ENCODE measurements at places on chromosomes 12 and 14.

DNA sequence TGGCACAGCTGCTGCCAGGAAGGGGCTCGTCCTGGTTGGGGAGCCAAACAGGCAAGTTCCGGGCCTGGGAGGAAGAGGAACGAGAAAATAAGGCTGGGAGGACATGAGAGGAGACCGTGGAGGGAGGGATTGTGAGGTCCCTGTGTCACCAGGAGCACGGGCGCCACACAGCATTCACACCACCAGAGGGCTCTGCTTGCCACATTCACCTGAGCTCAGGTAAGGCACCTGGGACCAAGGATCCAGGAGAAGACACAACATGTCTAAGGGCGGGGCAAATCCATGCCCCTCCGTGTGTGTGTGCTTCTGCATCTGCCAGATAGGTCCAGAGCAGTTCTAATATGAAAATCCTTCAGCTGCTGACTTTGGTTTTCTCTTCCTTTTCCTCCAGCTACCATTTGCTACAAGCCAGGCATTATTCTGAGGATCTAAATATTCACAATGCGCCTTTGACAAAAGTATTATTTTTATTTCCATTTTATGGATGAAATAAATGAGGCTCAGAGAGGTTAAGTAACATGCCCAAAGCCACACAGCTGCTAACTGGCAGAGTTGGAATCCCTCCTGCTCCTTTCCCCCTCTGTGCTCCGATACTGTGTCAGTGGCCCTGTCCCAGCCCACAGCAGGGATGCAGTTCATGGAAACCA, 14.6 kb downstream of the RAPGEF3 start:
- DNase-seq = peak; percentile 78

GRCh38 chr12:119672194-119672593, 4.3 kb downstream of the PRKAB1 start:
- DNase-seq = no peak

GRCh38 chr12:131713349-131713748, 2.5 kb downstream of the SFSWAP start:
- no peak for DNase-seq

DNA sequence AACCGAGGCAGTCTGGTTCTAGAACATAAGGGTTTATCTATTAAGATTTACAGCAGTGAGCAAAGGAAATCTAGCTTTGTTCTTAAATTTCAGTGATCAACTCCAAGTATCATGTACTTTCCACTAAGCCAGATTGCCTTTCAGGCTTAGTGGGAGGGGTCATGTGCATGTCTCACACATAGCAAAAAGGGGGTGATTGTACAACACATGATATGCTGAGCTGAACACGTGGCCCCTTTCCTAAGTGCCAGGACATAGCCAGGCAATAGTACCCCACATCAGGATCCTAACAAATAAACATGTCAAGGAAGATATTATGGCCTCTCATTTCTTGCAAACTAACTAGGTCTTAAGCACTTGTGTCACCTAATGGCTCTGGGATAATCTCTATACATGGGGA, 347.2 kb downstream of the C12orf75 start:
- no peak for DNase-seq

- no peak for DNase-seq
Measured at GRCh38 chr12:106033161-106033675, 105.5 kb downstream of the NUAK1 start.

DNA sequence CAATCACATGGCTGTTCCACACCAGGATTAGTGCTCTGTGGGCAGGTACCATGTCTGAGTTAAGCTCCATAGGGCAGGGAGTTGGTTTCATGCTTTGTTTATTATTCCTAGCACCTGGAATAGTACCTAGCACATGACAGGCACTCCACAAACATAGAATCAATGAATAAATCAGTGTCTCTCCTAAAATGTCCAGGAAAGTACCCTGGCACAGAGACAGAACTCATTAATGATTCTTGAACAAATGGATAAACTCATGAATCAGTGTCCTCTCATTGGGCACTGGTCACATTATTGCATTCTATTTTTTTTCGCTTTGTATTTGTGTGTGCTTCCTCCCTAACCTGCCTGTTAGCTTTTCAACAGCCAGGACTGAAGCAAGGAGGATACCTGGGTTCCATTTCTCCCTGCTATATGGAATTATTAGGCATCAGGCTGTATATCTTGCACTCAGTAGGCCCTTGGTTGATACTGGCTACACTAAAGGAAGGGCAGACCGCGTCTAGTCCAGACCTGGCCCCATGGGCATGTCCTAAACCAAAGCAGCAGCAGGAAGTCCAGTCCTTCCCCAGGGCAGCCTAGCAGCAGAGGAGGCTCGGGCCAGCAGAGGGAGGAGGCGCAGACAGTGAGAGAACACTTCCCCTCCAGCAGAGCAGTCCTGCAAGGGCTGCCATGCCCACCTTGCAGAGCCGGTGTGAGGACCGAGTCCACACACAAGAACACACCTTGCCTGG, 18.4 kb downstream of the HDAC7 start:
- DNase-seq = no peak

- no peak for DNase-seq
Measured at GRCh38 chr12:132285991-132286681, 43.3 kb downstream of the GALNT9 start.

- DNase-seq = no peak
Measured at GRCh38 chr12:68139941-68140340, 19.6 kb downstream of the IFNG start.

- DNase-seq = peak; percentile 46
Measured at GRCh38 chr12:7460375-7461259, 16.7 kb upstream of the CD163L1 start.
